Left lung (tissue), 14 donors: ENCODE measurements at places on chromosomes 5 and 9. TPM values are rescaled to one million over a fixed set of nuclear protein-coding genes. Genes with fewer than 3 reads are reported as not detected.
A peak's percentile ranks its signal among the peaks of the same experiment; 100 is the strongest.

GRCh38 chr5:160181965-160182622 is 47.2 kb upstream of the FABP6 start:
- DNase-seq = no peak

DNA sequence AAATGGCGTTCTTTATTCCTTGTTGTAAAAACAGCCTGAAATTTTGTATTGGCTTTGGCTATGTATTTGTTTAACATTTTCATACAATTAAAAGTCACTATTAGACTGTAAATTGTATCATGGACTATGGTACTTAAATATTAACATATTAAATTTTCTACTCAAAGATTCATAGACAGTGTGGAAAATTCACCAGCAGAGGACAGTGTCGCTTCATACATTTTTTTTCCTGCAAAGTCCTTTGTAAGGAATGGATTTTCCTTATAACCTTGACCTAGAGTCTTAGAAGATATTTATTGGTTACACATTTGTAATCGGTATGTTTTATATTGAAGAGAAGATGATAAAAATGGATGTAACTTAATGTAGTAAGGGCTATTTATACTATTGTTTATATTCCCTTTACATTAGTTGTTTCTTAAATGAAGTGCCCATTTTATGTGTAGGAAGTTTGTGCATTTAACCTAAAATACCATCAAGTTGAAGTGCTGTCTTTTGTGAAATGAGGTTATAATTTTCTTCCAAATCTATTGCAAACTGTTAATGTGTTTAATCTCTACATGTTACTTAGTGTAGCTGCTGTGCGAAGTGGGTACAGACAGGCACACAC is 150.1 kb downstream of the KDM4C start:
- peak; percentile 52 for DNase-seq

DNA sequence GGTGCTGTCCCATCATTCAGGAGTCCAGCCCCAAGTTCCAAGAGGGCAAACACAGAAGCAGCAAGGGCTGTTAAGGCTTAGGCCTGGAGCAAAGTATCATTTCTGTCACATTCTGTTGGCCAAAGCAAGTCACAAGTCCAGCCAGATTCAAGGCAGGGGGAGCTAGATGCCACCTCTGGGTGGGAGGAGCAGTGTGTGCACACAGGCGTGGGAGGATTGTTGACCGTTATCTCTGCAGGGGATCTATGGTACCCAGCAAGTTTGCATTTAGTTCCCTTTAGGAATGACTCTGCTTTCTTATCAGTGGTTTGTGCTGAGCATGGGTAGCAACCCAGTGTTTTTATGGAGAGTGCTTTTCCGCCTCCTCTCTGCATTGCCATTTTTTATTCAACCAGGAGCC is 278.9 kb downstream of the NR3C1 start:
- no peak for DNase-seq

GRCh38 chr9:87580941-87581438 is 83.3 kb downstream of the DAPK1 start:
- DNase-seq = no peak

The NRG2 gene
- polyA plus RNA-seq = 7.0 TPM

The EQTN gene
- polyA plus RNA-seq = 0.26 TPM

The PPP1R26 gene
- polyA plus RNA-seq = 37.7 TPM

The FCHO2 gene
- polyA plus RNA-seq = 32.4 TPM
